ENCODE measurements at places on chromosomes 4 and X.

GRCh38 chrX:9147086-9147485 is 113.2 kb upstream of the FAM9B start:
- no peak for DNase-seq

- DNase-seq: no peak
Measured at GRCh38 chrX:111114806-111115205, 18.8 kb downstream of the PAK3 start.

GRCh38 chrX:69070949-69071650 is 94.2 kb downstream of the PJA1 start:
- peak; percentile 2 for DNase-seq

- DNase-seq: no peak
Measured at GRCh38 chrX:101925733-101926132, 6.1 kb downstream of the ZMAT1 start.

DNA sequence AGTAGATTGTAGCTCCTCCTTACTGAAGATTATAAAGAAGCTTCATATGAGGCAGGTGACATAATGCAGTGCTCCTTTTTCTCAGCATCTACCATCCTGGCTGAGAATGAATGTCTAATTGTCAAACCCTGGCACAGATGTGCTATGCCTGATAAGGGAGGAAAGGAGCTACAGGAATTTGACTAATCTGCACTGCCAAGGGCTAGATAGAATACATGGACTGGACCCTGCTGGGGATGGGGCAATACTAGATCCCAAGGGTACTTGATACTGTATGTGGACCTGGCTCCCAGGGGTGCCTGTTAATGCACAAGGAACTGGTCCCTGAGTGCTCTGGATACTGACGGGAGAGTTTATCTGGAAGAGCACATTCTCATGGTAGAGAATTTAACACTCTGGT is 362.2 kb upstream of the EMCN start:
- DNase-seq: no peak

DNA sequence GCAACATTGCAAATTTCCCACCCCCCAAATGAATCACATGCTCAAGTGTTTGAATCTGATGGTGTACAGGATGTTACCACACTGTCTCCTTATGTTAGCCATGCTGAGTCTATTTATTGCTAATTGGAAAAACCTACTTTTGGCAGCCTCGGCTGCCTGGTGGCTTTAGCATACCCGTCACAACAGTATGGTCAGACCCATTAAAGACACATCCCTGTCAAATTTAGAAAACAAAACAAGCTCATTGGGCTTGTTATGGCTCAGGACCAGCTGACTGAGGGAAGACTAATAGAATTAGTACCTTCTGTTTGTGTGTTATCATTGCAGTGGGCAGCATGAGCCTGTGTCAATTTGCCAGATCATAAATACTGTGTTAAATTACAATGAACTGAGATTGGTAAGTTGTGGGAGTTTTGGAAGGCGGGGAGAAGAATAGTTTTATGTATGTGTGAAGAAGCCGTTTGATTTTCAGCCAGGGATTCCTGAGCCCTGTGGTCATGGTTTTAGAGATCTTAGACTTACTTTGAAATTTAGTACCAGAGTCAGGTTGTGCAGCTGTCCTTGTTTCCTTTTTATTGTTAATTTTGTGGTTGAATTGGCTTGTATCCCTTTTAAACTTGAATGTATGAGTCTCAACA is 66.8 kb downstream of the POLA1 start:
- DNase-seq: no peak

- no peak for DNase-seq
Measured at GRCh38 chr4:181520790-181521189, 722.4 kb upstream of the TENM3 start.

- no peak for DNase-seq
Measured at GRCh38 chr4:9987749-9988362, 33.4 kb downstream of the SLC2A9 start.

GRCh38 chr4:146709956-146710355 is 71.3 kb downstream of the POU4F2 start:
- DNase-seq: no peak

DNA sequence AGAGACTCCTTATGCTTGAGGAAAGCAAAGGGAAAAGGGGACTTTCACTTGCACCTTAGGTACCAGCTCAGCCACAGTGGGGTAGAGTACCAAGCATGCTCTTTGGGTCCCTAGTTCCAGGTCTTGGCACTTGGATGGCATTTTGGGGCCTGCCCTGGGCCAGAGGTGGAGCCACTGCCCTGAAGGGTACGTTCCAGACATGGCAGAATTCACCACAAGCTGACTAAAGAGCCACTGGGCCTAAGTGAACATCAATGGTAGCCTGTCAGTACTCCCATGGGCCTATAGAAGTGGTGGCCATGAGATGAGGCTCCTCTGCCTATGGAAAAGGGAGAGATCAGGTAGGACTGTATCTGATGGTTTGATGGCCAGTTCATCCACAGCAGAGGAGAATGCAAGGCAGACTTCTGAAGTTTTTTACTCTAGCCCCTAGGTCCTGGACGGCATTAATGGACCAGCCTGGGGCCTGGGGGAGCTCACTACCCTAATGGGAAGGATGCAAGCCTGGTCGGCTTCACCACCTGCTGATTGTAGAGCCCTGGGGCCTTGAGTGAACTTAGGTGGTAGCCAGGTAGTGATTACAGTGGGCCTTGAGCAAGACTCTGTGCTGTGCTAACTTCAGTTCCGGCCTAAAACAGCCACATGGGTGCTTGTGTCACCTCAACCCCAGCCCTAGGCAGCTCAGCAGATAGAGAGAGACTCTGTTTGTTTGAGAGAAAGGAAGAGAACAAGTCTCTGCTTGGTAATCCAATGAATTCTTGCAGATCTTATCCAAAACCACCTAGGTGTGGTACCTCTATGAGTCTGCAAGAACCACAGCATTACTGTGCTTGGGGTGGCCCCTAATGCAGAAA is 19.8 kb upstream of the HSFX4 start:
- no peak for DNase-seq

DNA sequence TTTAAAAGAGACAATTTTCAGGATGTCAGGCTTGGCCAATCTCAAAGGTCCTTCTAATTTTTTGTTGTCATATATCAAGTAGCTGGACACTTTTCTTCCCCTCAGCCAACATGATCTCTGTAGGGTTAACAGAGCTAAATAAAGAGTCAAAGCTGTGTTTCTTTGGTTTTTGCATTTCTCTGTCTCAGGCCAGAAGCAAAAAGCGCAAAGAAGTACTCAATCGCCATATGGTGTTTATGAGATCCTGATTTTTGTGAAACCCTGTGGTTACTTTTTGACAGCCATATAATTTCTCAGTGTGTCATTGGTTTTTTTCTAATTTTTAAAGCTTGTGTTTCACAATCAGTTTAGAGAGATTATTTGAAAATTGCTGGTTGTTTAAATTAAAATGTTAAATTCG is 111.9 kb downstream of the MAPK10 start:
- DNase-seq: no peak

- DNase-seq: no peak
Measured at GRCh38 chrX:69262036-69262936, 97.0 kb upstream of the PJA1 start.

DNA sequence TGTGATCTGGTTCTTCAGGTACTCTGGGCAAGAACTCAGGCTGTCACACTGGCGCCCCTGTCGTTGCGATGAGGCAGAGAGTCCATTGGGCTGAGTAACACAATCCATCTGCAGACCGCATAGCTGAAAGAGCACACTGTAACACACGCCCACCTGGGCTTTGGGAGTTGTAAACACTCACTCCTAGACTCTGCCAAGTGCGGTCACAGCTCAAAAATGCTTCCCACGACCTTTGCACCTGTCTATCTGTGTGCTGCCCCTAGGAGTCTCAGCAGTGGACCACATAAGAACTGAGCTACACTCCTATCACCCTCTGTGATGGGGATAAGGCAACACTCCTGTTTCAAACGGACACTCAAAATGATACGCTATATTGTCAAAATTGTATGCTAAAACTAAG is 2028.3 kb downstream of the PCDH7 start:
- DNase-seq: no peak

- DNase-seq: no peak
Measured at GRCh38 chr4:149398993-149399392, 416.6 kb downstream of the IQCM start.

GRCh38 chr4:75834095-75834771 is 68.0 kb downstream of the PPEF2 start:
- no peak for DNase-seq

DNA sequence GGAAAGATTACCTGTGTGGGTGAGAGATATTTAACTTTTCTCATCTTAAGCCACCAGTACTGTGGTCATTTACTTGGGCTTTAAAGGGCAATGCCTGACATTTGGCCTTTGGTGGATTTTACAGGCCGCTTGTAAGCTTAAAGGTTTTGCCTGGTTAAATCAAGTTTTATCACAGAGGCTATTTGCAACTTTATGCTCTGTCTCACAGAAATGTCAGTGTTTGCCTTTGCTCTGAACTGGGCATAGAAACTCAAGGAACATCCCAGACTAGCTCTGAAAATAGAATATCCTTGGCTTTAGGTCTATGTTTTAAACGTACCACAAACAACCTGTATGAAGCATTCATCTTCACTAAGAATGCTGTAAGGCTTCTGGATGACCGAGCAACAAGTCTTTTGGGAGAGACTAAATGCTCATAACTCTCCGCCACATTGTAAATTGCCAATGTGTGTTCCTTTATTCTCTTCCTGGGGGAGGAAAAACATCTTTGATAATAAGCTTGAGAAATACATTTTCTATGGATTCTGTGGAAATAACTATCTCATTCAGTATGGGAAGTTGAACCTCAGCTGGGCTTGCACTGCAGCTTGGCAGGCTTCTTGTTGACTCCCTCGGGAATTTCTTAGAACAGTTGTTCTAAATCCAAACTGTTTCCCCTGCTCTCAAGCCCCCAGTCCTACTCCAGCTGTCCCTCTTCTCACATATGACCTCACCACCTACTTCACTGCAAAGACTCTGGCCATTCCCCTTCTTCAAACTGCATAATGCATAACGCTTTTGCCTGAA is 105.8 kb upstream of the WDR44 start:
- DNase-seq: no peak

- DNase-seq: no peak
Measured at GRCh38 chr4:108141213-108141950, 27.4 kb downstream of the LEF1 start.

GRCh38 chrX:56782791-56783449 is 53.9 kb downstream of the NBDY start:
- no peak for DNase-seq

- DNase-seq: no peak
Measured at GRCh38 chr4:721261-722168, 15.9 kb downstream of the PCGF3 start.

- DNase-seq: no peak
Measured at GRCh38 chr4:76489686-76490161, 54.7 kb downstream of the SHROOM3 start.

- no peak for DNase-seq
Measured at GRCh38 chr4:122163767-122164166, 11.6 kb downstream of the BLTP1 start.

DNA sequence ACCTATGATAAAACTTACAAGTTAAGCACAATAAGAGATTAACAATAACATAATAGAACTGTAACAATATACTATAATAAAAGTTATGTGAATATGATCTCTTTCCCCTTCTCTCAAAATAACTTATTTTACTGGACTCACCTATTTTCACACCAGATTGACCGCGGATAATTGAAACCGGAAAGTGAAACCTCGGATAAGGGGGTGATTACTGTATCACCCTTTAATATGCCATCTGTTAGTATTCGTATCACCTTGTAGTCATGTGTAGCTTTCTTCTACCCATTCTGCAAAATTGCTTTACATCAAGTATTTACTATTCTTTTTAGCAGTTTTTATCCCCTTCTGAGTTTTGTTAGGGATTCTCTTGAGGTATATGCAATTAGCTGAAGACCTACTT is 1.8 kb downstream of the SPCS3 start:
- DNase-seq: no peak

- no peak for DNase-seq
Measured at GRCh38 chr4:163967263-163967662, 472.8 kb downstream of the TMA16 start.

DNA sequence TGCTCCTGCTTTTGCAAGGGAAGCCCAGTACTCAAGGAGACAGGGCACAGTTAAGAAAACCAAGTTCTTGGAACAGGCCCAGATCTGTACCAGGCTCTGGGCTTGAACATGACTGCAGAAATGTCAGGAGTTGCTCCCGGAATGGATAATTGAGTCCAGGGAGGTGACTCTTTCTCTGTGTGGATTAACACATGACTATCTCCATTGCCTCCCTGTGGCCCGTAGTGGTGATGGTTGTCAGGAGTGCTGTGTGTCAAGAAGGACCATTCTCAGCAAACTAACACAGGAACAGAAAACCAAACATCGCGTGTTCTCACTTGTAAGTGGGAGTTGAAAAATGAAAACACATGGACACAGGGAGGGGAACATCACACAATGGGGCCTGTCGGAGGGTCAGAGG is 39.9 kb downstream of the CCKAR start:
- DNase-seq: no peak

DNA sequence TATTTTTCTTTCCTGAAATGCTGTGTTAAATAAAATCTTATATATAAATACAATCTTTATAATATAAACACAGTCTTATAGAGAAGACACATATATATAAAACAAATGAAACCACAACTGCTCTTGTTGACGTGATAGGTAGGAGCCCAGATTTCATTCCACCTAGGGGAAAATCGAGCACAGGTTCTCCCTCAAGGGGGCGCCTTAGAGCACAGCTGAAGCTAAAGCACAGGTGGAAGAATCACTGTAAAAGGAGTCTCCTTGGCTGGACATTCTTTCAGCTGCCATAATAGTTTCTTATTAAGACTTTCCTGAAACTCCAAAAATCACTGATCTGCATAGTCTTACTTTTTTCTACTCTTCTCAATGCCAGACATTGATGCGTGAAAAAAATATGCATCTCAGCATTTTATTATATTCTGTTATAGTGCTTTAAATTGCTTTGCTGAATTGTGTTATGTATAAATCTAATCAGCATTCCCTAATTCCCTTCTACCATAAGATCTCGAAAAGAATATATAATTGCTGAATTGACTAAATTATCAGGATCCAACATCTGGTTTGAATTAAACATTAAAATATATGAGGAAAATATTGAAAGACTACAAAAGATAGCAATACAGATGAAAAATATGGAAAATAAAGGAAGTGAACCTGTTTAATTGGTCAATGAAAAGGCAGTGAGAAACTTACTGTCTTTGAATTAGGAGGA is 25.5 kb upstream of the RXFP1 start:
- DNase-seq: no peak

DNA sequence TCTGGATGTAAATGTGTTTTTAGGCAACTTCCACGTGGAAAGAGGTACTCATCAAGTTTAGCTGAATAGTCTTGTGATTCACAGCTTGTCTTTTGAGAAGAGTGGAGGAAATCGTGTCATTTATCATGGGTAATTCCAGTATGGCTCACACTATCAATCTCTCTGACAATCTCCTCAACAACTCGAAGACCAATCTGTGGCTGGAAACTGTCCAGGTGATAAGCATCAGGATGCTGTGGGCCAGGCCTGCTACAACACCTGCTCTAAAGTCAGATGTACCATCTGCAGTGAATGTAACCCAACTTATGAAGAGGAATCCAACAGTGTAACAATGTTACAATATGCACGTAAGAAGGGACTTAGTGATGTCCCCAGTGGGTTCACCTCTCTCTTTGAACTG is 132.1 kb upstream of the GK2 start:
- no peak for DNase-seq

- DNase-seq: no peak
Measured at GRCh38 chr4:67892253-67892652, 8.5 kb upstream of the TMPRSS11D start.

GRCh38 chrX:41858161-41858775 is 65.1 kb downstream of the CASK start:
- no peak for DNase-seq

All from thoracic aorta (tissue), 2 donors.